Urinary bladder (tissue), 4 donors: ENCODE measurements at places on chromosomes 12 and 14. TPM values are rescaled to one million over a fixed set of nuclear protein-coding genes. Genes with fewer than 3 reads are reported as not detected.

The OR4E2 gene
- not detected for polyA plus RNA-seq

DNA sequence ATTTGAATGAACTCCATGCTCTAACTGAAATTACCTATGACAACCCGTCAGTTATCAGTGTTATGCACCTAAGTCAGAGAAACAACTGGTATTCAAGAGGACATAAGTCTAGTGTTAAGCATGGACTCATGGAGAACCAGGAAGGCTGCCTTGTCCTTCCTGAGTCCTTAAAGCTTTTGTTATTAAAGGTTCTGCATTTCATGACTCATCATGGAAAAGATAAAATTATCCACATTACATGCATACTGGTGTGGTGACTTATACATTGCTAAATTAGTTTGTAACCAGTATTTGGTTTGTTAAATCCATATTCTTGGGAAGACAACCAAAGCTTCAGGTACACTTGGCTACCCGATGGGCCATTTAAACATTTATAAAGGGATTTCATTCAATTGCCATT is 6.5 kb upstream of the OR4E1 start:
- DNase-seq: no peak

The RAD9B gene
- 0.51 TPM for polyA plus RNA-seq

DNA sequence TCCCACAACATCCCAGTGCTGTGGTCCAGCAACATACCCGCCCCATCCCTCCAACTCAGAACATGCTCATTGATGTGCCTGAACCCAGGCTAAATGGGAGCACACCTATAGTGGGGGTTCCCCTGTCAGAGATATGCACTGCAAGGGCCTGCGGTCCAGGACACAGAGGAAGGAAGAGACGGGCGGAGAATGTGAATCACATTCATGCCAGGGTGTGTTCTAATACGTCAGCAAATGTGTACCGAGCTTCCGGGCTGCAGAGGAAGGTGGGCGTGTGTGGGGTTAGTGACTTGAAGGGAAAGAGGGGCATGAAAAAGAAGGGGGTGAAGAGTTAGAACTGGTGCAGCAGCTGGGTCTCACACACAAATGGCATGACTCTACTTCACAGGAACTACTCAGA is 83.7 kb downstream of the DPF3 start:
- no peak for DNase-seq

The MYH6 gene
- polyA plus RNA-seq: not detected

The HOXC9 gene
- 0.73 TPM for polyA plus RNA-seq

GRCh38 chr14:84129007-84129406 is 1400.9 kb upstream of the FLRT2 start:
- DNase-seq: no peak

GRCh38 chr12:120887253-120888043 is 16.7 kb downstream of the SPPL3 start:
- no peak for DNase-seq

DNA sequence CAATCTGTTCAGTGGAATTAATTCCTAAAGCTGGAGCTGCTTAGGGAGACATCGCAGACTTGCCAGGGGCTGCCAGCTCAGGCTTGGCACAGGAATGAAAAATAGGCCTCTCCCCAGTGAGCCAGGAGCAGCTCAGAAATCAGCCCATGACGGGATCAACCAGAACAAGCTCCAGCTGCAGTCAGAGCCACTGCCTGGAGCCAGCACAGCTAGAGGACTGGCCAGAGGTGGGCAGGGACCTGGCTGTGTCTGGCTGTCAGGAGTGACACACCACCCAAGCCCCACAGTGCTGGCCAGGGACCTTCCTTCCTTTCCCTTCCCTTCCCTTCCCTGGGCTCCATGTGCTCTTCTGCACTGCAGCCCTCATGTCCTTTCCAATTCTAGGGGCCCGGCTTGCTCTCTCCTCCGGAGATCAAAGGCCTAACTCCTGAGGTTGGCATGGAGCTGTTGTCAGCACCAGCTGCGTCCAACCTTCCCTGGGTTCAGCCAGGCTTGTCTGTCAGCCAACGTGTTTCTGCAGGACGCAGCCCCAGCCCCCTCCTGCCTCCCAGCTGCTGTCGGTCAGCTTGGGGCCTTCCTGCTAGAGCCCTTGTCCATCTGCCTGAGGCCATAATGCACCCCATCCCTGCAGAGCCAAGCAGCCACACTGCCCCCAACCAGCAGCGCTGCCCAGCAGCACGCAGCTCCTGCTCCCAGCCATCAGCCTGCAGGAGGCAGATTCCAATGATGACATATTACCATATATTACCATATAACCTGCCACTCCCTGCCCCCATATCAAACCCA is 149.3 kb downstream of the CALM1 start:
- no peak for DNase-seq
